Endothelial cell (in vitro differentiated cells): ENCODE measurements at places on chromosomes 2 and 18. TPM values are rescaled to one million over a fixed set of nuclear protein-coding genes. Genes with fewer than 3 reads are reported as not detected.

DNA sequence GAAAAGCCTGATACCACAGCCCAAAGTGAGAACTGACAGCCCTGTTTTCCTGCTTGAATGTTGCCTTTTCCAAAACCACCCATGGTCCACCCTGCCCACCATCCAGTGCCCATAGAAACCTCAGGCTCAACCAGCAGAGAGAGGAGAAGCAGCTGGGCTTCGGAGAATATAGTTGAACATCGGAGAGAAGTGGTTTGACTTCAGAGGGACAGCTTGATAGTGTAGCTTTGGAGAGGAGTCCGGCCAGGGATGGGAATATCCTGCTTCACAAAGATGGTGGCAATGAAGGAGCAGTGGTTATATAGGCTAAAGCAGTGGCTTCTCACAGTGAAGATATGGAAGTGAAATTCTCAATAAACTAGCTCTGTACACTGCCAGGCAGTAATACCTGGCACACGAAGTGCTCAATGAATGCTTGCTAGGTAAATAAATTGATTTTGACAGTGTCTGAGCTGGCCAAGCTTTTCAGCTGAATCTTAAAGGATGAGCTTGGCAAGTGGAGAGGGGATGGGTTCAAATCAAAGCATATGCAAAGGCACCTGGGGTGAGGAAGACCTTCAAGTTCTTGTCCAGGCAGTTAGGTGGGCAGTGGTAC lies 21.2 kb downstream of the AFF3 start:
- DNase-seq, result no peak

DNA sequence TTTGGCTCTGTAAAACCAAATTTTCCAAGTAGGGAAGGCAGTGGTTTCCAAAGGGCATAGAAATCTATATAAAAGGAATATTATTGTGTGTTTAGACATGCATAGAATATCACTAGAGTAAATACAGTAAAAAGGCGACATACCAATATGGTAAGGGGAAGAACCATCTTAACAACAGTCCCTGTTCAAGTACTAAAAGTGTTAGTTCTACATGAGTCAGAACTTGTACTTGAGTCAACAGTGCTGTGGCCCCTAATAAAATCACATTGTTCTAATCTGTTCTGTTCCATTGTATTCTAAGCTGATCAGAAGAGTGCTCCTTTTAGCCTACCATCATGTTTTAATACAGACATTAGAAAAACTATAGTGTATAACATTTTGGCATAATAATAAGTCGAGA lies 36.1 kb upstream of the TNFRSF11A start:
- no peak for DNase-seq

Gene SH2D6
- total RNA-seq, result 0.33 TPM

Gene GPAT2
- 0.15 TPM for total RNA-seq
